ENCODE measurements at places on chromosomes 1 and 21. TPM values are rescaled to one million over a fixed set of nuclear protein-coding genes. Genes with fewer than 3 reads are reported as not detected.

The LAX1 gene
- total RNA-seq: 0.83 TPM

The ZNF697 gene
- 5.0 TPM for total RNA-seq

DNA sequence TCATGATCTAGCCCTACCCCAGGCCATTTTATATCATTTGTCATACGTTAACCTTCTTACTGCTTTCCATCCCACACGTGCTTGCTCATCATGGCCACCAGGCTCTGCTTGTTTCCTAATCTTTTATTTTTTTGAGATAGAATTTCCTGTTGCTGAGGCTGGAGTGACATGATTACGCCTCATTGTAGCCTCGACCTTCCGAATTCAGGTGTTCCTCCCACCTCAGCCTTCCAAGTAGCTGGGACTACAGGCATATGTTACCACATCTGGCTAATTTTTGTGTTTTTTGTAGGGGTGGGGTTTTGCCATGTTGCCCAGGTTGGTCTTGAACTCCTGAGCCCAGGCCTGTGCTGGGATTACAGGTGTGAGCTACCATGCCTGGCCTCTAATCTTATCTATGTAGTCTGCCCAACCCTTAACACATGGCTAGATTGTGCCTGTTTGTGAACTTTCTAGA lies 3.3 kb downstream of the UAP1 start:
- no peak for DNase-seq

- peak; percentile 58 for DNase-seq
Measured at GRCh38 chr1:54804471-54805132, 3.5 kb upstream of the TTC22 start.

All from posterior vena cava (tissue), 2 donors.